ENCODE measurements at places on chromosomes 12 and 14.
A peak's percentile ranks its signal among the peaks of the same experiment; 100 is the strongest.

DNA sequence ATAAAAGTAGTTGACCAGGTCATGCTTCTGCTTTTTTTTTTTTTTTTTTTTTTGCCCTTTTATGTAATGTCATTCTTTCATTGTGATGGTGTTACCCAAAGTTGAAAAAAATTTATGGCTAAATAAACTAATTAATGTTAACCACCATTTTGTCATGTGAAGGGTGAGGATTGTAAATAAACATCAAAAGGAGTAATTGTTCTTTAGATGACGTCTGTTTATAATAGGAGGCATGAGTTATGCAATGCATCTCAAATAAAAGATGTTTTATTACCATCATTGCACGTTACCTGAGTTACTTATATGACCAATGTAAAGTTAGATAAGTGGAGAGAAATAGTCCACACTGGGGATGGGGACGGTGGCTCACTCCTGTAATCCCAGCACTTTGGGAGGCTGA, 349.9 kb upstream of the PDE3A start:
- DNase-seq = no peak

GRCh38 chr12:2120982-2121758, 68.4 kb downstream of the CACNA1C start:
- DNase-seq = no peak

DNA sequence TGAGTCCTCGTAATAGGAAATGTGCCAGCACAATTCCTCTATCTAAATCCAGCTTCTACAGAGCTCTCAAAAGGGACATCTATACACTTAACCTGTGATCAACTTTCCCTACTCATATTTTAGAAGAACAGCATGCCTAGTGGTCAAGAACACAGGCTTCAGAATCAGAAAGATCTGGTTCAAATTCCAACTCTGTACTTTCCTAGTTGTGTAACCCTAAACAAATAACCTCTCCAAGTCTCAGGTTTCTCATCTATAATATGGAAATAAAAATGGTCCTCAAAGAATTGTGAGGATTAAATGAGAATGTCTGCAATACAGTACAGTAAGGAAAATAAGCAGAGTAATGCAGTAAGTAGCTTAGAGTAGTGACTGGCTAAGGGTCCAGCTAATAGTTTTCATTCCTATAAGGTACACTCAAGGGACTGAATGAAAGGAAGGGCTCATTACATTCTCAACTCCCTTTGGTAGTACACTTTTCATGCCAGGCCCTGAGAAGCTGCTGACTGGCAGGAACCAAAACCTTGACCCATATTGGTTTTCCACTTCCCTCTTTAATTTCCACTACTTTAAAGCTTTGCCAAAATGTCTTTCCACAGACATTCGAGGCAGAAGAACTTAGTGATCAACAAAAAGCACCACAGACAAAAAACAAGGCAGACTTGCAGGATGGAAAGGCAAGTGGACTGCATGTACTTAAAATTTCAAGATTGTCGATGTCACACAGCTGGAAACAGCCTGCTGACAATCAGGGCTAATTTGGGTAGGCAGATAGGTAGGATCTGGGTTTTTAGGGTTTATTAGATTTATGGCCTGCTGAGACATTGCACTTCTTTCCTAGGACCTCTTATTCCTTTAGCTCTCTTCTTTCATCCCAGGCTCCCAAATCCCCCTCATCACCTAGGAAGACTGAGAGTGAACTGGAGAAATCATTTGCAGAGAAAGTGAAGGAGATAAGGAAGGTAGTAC, 4.3 kb downstream of the CCDC196 start:
- DNase-seq = no peak

- peak; percentile 28 for DNase-seq
Measured at GRCh38 chr14:31927348-31927832, 149.7 kb upstream of the ARHGAP5 start.

DNA sequence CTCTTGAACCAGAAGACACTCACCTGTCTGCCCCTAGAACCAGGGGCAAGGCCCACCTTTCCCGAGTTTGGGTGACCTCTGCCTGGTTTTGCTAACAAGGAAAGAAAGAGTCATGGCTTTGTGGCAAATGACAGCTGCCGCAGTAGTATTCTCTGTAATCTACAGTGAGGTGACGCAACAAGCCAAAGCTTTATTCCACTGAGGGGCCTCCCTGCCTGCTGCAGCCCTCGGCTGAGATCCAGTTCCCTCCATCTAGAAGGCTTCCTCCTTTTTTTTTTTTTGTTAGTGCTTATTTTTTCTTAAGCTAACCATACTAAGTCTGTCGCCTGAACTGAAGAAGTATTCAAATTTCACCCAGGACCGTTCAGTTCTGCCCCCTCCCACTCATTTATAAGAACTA, 142.3 kb upstream of the TMCC3 start:
- DNase-seq = peak; percentile 81

- DNase-seq = no peak
Measured at GRCh38 chr12:95393191-95393790, 80.7 kb upstream of the METAP2 start.
